ENCODE measurements at places on chromosomes 6 and 20.
A peak's percentile ranks its signal among the peaks of the same experiment; 100 is the strongest.

- DNase-seq: no peak
Observed at GRCh38 chr6:130218134-130218533, 4.6 kb downstream of the SAMD3 start.

DNA sequence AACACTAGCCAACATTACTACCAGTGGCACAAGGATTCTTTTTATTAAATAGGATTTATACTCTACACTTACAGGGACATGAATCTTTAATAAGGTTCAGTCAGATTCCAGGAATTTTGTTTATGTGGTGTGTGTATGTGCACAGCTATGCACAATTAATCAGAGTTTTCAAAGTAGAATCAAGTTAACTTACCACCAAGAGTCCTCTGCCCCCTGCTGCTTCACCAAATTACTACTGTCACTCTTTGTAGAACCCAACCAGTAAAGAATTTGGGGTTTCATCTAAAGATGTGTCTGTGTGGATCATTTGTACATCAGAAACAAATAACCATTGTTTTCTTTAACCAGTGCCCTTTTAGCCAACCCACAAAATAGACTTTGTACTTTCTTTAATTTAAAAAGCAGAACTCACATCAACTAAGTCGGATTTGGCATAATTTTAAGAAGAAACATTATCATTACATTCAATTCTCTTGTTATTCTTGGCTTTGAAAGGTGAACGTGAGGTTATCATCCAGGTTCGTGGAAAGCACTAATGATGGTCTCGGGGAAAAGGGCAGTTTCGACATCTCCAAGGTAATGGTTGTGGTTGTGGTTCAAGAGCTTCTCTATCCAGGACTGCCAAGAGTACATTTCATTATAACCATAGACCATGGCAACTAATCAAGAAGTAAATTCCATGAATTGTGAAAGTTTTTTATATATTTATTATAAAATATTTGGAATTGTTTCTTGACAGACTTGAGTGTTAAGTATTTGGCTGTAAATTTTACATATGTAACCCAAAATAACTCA is 514.3 kb upstream of the ID4 start:
- peak; percentile 82 for DNase-seq

DNA sequence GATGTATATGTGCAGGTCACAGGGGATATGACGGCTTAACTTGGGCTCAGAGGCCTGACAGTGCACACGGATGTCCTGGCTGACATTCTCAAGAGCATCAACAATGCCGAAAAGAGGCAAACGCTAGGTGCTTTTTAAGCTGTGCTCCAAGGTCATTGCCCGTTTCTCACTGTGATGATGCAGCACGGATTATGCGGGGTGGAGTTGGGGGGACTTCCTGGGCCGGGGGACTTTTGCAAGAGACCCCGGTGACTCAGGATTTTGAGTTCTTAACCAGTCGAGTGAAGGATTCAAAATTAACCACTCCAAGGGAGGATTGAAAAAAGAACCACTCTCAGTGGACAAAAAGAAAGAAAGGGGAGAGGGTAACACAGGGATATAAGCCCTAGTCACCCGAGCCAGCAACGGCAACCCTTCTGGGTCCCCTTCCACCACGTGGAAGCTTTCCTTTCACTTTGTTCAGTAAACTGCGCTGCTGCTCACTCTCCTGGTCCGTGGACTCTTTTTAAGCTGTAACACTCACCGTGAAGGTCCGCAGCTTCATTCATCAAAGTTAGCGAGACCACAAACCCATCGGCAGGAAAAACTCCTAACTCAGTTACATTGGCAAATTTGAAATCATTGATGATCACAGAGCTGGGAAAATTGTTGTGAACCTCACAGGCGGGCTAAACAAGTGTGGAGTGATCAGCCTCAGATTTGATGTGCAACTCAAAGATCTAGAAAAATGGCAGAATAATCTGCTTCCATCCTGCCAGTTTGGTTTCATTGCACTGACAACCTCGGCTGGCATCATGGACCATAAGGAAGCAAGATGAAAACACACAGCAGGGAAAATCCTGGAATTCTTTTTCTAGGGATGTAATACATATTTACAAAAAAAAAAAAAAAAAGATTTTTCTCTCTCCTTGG is 199.3 kb downstream of the ARID1B start:
- DNase-seq: peak; percentile 54

- DNase-seq: no peak
Observed at GRCh38 chr20:30594112-30594511, 663.4 kb upstream of the DEFB115 start.

DNA sequence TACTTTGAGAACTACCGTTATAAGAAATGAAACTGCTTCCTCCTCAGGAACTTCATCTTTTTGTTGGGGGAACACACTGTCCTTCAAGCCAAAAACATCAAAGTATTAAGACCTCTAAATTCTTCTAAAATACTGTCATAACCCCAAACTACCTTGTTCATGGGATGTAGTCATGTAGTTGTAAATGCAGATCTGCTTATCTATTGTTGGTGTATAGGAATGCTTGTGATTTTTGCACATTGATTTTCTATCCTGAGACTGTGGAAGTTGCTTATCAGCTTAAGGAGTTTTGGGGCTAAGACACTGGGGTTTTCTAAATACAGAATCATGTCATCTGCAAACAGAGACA is 282.9 kb upstream of the RUNX2 start:
- DNase-seq: peak; percentile 12

- DNase-seq: no peak
Observed at GRCh38 chr6:80388507-80388906, 282.0 kb downstream of the BCKDHB start.

DNA sequence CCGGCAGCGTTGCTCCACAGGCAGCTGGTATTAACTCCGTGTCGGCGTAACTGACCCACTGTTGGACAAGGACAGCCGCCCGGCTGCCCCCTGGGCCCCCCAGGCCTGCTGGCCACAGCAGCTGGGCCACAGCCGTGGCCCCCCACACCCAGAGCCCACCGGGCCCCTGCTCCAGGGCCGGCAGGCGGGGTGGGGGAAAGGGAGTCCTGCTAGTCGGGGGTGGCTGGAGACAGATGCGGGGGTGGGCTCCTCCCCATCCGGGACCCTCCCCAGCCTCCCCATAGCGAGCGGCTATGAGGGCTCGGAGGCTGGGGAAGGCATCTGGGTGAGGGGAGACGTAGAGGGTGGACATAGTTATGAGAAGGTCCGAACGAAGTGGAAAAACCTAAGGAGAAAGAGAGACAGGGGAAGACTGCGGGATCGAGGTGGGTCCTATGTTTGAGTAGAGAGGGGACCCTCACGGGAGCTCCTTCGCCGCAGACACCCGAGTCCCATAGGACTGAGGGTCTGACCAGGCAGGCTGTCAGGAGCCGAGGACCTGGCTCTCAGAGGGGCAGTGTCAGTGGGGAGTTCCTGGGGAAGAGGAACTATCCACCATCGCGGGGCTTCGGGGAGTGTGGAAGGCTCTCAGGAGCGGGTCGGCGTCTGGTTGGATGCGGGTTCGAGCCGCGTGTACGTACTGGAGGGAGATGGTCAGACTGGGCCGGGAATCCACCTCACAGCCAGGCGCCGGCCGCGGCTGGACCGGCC is 511 bp downstream of the VARS1 start:
- no peak for DNase-seq

DNA sequence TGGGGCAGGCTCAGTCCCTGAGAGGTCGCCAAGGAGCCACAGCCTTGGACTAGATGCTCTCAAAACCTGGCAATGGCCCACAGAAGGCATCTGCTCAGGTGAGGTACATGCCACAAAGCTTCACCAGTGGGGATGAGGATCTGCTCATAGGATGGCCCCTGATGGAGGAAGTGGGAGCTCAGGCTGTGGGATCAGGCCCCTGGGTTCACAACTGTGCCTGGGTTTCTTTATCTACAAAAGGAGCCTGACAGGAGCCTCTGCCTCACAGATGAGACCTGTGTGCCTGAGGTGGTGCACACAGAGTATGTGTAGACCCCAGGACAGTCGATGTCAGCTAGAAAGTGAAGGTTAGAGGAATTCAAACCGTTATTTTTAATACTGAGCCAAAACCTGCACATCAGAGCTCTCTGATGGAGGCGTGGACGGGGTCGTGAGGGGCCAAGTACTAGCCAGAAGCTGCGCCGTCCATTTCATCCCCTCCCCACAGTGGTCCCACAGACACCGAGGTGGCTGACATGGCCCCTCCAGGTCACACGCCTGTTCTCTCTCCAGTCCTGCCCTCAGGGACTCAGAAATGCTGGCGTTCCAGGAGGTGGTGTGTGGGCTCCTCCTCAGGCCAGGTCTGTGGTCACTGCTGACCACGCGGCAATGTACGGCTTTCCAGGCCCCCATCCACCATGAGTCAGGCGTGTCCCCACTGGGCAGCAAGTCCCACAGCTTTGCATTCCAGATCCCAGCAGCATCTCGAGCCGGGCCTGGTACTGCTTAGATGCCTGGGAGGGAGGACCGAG is 33.3 kb downstream of the NTSR1 start:
- no peak for DNase-seq

DNA sequence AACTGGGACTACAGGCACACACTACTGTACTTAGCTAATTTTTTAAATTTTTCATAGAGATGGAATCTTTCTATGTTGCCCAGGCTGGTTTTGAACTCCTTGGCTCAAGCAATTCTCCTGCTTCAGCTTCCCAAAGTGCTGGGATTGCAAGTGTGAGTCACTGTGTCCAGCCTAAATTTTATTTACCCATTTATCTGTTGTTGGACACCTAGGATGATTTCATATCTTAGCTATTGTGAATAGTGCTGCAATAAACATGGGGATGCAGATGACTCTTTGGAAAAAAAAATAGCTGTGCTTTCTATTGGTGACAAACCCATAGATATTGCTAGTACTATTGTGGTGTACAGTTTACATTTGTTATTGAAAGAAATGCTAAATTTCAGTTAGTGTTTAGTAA is 19.6 kb upstream of the SYNCRIP start:
- DNase-seq: no peak

- no peak for DNase-seq
Observed at GRCh38 chr20:44151621-44152416, 35.2 kb downstream of the JPH2 start.

GRCh38 chr6:52908526-52908925 is 972 bp downstream of the GSTA3 start:
- DNase-seq: no peak

GRCh38 chr6:113756290-113756665 is 100.9 kb upstream of the MARCKS start:
- no peak for DNase-seq

- DNase-seq: peak; percentile 20
Observed at GRCh38 chr20:38635721-38636288, 34.2 kb downstream of the ARHGAP40 start.

- no peak for DNase-seq
Observed at GRCh38 chr20:37421060-37421905, 75.3 kb downstream of the SRC start.

DNA sequence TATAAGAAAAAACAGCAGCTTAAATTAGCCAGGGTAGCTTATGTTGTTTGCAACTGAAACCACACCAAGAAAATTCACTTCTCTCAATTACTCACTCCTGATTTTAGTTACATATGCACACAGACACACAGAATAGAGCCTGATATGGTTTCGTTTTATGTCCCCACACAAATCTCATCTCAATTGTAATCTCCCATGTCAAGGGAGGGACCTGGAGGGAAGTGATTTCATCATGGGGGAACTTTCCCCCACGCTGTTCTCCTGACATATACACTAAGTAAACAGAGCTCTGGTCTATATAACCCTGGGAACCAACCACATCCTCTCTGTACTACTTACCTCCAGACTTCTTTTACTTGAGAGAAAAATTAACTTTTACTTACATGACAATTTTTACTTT is 9.8 kb downstream of the OR12D1 start:
- DNase-seq: no peak

DNA sequence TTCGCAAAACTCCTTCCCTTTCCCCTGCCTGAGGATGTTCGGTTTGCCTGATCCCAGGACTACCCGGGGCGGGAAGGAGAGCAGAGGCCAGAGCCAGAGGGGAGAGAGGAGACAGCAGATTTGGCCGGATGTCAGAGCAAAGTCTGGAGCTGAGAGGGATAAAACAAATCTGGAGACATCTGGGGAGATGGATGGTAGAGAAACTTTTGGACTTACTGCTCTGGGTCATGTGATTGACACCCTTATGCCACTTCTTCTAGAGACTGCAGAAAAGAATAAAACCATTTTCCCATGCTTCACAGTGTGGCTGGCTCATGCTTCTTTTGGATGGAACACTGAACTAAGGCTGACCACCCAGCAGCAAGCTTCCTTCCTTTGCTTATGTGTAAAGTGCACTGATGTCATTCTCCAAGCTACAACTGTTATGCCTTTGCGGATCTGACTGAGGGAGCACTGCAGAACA is 174.7 kb downstream of the FOXC1 start:
- DNase-seq: no peak

DNA sequence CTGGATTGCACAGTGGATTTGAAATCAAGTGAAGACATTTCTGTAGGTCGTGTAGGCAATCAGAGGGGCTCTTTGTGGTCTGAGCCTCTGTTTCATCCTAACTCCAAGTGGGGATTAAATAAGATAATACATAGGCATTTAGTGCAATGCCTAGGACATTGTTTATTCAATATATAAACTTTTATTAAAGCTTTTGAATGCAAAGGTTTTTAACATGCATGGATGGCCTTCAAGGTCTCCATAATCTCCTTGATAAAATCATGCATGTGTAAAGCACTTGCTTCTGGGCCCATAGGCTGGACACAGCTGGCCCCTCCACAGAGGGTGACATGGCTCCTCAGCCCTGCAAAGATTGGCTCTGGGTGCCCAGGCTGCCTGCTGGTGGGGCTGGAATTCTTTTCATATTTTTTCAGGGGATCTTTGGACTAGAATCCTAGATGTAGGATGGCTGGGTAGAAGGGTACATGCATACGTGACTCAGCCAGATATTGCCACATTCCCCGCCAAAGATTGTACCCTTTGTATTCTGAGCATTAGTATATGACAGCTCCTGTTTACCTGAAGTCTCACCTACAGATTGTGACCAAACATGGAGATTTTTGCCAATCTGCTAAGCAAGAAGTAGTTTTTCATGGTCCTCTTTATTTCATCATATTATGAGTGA is 19.0 kb upstream of the AVP start:
- no peak for DNase-seq

DNA sequence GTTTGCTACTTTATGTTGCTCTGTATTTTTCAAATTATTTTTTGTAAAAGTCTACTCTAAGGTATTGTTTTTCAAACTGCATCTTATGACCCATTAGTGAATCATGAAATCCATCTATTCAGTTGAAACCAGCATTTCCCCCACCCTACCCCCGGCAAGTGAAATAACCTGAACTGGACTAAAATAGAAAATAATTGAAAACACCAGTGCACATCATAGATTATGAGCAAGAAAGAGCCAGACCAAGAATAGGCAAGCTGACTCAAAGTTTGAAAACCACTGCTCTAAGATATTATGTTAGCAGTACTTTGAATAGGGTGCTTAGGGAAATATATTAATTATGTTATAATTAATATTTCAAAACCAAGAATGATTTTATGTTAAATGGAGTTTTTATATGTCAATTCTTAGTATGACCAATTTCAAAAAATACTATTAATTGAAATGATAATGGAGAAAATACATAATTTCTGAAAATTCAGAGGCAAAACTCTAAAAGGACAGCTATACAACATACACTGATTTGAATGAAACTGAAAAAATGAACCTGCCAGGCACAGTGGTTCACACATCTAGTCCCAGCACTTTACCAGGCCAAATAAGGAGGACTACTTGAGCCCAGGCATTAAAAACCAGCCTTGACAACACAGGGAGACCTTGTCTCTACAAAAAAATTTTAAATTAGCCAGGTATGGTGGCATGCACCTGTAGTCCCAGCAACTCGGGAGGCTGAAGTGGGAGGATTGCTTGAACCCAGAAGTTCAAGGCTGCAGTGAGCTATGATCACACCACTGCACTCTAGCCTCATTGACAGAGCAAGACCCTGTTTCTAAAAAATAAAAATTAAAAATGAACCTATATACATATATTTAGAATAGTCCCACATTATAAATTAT is 112.0 kb downstream of the CDK19 start:
- peak; percentile 42 for DNase-seq

GRCh38 chr20:48758206-48758820 is 69.5 kb downstream of the PREX1 start:
- DNase-seq: no peak

All from fibroblast of skin of right biceps (primary cell).